Esophagus muscularis mucosa (tissue), 4 donors: ENCODE measurements at places on chromosomes 4 and X.
A peak's percentile ranks its signal among the peaks of the same experiment; 100 is the strongest.

- no peak for DNase-seq
Measured at GRCh38 chr4:145865274-145865941, 73.2 kb downstream of the ZNF827 start.

DNA sequence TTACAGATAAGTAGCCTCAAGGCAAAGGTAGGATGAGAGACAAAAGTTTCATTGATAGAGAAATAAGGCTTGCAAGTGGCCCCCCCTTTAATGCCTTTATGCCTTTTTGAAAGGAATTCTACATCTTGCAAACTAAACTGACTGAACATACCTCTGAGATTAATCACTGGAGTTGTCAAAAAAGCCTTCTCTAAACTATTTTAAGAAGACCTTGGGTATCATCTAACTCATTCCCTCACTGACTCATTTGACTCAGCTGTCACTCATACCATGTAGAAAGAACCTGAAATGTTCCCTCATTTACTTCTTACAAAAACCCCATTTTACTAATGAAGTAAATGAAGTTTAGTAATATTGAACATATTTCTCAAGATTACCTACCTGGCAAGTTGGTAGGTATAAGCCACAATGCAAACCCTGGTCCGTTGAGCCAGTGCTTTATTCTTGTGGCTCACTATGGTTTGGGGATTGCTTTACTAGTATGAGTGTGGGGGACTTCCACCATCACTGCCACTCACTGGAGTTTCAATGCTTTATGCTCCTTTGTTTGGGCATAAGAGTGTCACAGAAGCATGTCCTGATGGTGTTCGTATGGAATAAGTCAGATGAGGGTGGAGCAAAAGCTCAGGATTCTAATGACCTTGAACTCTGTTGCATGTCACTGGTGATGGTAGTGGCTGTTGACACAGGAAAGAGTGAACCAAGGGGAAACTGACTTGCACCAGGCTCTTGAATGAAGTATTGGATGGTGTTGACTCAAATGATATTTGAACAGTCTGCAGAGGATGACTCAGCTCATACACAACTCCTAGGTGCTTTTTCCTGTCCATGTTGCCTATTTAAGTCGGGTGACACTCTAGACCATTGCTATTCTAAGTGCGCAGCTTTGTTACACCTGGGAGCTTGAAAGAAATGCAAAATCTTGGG lies 305.5 kb upstream of the EMCN start:
- no peak for DNase-seq

DNA sequence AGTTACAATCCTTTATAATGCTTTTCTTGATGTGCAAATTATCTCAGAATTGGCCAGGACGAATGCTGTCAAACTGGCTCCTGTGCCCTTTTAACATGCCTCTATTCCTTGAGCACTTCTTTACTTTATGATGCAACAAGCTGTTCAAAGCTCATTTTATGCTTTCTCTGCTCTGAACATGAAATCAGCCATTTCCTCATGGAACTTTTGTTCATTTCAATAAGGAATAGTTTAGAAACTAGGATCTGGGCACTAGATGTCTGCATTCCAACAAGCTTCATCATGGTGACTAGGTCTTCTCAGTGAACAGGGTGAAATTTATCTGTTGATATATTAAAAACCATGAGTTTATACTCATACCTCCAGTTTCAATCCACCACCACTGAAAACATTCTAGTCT lies 87.3 kb upstream of the TEX13A start:
- DNase-seq: no peak

- no peak for DNase-seq
Measured at GRCh38 chr4:174707051-174707676, 121.9 kb downstream of the GLRA3 start.

- DNase-seq: no peak
Measured at GRCh38 chrX:50448565-50448964, 22.1 kb downstream of the DGKK start.

GRCh38 chr4:107243141-107243781 lies 207.1 kb upstream of the DKK2 start:
- DNase-seq: no peak

- no peak for DNase-seq
Measured at GRCh38 chr4:178174756-178175155, 732.5 kb upstream of the AGA start.

GRCh38 chr4:99506781-99507180 lies 4.0 kb upstream of the C4orf17 start:
- no peak for DNase-seq

GRCh38 chrX:10119399-10119990 lies 37.3 kb upstream of the CLCN4 start:
- DNase-seq: peak; percentile 94
